ENCODE measurements at places on chromosomes 6 and 20. TPM values are rescaled to one million over a fixed set of nuclear protein-coding genes. Genes with fewer than 3 reads are reported as not detected.

The HLA-DQB1 gene
- 17.0 TPM for total RNA-seq

The RPS6KA2 gene
- 83.8 TPM for total RNA-seq

The SLC18B1 gene
- total RNA-seq = 2.1 TPM

The SLC22A3 gene
- 0.26 TPM for total RNA-seq

The TRIM27 gene
- total RNA-seq = 16.6 TPM

The RBBP8NL gene
- total RNA-seq = not detected

The APOM gene
- total RNA-seq = 3.4 TPM

The SENP6 gene
- 57.4 TPM for total RNA-seq

The TP53TG5 gene
- total RNA-seq = 2.2 TPM

The CPXM1 gene
- 0.49 TPM for total RNA-seq

The ENTPD6 gene
- 114 TPM for total RNA-seq

The TCF19 gene
- 1.9 TPM for total RNA-seq

The LHFPL5 gene
- not detected for total RNA-seq

The GRIK2 gene
- total RNA-seq = 1.4 TPM

All from heart right ventricle (tissue), 16 donors.